Activated CD4-positive, alpha-beta T cell treated with anti-CD3 and anti-CD28 coated beads, Interleukin-2, amount 50 U/mL, for 48 hours (primary cell): ENCODE measurements at places on chromosomes 1 and 21.
A peak's percentile ranks its signal among the peaks of the same experiment; 100 is the strongest.

GRCh38 chr1:18816808-18817207 is 42.7 kb downstream of the TAS1R2 start:
- DNase-seq = no peak

DNA sequence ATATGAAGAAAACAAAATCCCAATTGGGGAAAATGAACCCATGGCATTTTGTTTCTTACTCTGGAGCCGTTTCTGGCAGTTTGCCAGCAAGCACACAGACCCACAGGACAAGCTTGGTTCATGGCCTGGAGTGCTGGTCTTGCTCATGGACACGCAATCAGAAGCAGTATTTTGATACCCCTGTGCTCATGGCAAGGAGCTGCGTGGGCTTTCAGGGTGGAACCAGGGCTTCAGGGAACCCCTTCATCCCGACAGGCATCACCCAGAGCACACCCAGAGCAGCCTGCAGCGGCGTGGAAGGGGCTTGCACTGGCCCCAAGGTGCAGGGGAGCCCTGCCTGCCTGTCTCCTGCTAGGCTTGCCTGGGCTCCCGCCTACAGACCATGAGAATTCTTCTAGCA is 45.4 kb upstream of the PCBP3 start:
- no peak for DNase-seq

GRCh38 chr1:168297019-168297730 is 16.5 kb downstream of the TBX19 start:
- DNase-seq = no peak

- DNase-seq = no peak
Observed at GRCh38 chr21:37553078-37553481, 186.5 kb downstream of the DYRK1A start.

GRCh38 chr1:5861871-5862825 is 130.1 kb downstream of the NPHP4 start:
- no peak for DNase-seq

DNA sequence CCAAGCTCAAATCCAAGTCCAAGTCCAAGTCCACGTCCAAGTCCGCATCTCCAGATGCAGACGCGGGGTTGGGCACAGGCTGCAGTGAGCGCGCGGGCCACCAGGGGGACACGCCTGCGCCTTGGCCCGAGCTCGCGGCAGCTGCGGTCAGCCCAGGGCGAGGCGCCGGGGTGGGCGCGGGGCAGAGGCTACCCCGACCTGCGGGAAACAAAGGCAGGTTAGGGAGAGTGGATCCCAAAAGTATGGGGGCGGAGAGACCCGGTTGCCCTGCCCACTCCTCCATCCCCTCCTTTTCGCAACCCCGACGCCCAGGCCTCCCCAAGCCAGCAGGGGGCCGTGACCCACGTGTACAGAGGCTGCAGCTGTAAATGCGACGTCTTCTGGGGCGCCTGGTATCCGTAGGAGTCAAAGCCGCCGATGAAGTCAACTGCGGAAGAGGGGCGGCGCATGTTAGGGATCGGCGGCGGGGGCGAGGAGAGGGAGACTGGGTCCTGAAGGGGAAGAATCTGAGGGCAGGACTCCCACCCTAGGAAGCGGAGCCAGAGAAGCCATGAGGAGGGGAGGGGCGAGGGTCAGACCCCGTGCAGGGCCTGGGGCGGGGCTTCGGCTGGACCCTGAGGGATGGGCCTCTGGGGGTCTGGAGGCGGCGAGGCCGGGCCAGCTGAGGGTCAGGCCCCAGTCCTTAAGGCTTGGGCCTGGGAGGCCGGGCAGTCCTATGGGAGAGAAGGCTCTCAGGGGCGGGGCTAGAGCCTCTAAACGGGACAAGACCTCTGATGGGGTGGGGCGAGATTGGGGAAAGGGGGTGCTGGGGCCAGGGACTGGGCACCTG is 58.0 kb downstream of the NKAIN1 start:
- peak; percentile 66 for DNase-seq

GRCh38 chr1:11727119-11727518 is 8.8 kb upstream of the AGTRAP start:
- no peak for DNase-seq

DNA sequence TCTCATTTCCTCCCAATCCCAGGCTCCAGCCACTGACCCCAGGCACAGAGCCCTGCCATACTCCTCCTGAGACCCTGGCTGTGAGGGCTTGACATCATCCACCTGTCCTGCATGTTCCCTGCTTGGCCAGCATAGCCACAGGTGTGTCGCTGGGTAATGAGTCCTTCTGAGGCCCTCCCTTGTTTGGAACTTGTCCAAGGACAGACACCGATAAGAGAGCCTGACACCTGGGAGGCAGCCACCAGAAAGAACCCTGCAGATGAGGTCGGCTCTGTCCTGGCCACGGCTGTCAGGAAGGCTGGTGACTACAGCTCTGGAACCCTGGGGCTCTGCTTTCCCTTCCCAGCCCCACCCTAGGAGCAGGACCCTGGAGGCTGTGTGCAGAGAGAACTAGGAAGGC is 34.6 kb downstream of the TMEM63A start:
- DNase-seq = no peak

GRCh38 chr1:158112994-158113758 is 67.5 kb upstream of the CD1D start:
- peak; percentile 31 for DNase-seq

DNA sequence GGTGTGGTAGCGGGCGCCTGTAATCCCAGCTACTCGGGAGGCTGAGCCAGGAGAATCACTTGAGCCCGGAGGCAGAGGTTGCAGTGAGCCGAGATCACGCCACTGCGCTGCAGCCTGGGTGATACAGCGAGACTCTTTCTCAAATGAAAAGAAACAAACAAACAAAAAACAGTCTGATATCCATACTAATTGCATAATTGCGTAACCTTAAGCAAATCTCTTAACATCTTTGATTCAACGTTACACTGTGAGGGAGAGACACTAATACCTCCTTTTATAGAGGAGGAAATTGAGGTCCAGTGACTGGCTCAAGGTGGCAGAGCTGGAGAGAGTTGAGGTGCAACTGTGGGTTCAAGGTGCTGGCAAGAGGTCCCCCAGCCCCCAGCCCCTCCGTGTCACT is 12.6 kb upstream of the COX20 start:
- no peak for DNase-seq

- no peak for DNase-seq
Observed at GRCh38 chr1:206509612-206510257, 2.4 kb downstream of the RASSF5 start.

GRCh38 chr1:158121604-158122254 is 59.0 kb upstream of the CD1D start:
- DNase-seq = peak; percentile 19

- DNase-seq = no peak
Observed at GRCh38 chr1:3721955-3722465, 30.2 kb upstream of the CCDC27 start.
